Astrocyte of the cerebellum (primary cell): ENCODE measurements at places on chromosomes 6 and 20.

- peak; percentile 55 for DNase-seq
Observed at GRCh38 chr20:6142348-6142993, 19.6 kb upstream of the FERMT1 start.

DNA sequence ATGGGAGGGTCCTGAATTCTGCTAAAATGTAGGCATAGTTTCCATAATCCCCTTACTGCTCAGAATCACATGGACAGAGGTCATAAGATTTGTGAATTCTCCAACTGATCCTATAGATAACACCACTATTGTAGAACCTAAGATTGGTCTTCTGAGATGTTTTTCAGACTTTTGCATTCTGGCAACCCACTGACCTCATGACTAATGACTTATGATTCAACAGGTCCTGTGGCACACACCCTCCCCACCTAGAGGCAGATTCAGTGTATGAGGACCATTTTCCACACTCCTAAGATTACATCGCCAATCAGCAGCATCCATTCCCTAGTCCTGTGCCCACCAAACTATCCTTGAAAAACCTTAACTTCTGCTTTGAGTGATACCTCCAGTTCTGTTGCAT is 207.2 kb downstream of the BTBD9 start:
- DNase-seq, result no peak

DNA sequence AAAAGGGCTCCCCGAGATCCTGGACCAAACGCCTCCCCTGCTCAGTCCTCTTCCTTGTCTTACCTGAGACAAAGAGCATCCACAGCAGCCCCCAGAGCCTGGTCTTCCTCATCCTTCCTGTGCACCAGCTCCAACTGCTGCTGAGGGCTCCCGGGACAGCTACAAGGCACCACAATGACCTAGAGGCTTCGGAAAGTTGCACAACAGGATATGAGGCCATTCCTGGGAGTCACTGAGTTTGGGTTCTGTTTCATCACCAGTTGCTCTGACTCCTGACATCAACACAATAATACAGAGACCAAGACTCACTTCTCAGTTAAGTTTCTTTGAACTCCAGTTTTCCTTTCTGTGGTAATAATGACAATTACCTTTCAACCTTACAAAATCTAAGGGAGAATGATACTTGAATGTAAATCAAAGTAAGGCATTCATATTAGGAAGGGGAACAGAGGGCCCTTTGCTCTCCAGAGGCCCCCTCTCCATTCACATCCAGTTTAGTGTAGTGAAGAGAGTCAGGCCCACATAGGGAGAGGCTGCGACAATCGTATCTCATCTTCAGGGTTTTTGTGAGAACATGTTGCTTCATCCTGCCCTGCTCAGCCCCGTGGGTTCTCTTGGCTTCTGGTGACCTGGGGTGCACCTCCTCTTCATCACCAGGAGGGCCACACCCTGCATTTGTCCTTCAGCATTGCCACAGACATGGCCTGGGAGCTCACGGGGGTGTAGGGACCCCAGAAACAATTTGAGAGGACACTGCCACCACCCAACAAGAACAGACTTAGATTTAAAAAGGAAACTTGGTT is at the start of gene TREM1:
TREM1 (minus strand) TSS at position 139 of the 803 bp plus-strand sequence; CDS start at position 112, 27 bp downstream.
- no peak for DNase-seq

DNA sequence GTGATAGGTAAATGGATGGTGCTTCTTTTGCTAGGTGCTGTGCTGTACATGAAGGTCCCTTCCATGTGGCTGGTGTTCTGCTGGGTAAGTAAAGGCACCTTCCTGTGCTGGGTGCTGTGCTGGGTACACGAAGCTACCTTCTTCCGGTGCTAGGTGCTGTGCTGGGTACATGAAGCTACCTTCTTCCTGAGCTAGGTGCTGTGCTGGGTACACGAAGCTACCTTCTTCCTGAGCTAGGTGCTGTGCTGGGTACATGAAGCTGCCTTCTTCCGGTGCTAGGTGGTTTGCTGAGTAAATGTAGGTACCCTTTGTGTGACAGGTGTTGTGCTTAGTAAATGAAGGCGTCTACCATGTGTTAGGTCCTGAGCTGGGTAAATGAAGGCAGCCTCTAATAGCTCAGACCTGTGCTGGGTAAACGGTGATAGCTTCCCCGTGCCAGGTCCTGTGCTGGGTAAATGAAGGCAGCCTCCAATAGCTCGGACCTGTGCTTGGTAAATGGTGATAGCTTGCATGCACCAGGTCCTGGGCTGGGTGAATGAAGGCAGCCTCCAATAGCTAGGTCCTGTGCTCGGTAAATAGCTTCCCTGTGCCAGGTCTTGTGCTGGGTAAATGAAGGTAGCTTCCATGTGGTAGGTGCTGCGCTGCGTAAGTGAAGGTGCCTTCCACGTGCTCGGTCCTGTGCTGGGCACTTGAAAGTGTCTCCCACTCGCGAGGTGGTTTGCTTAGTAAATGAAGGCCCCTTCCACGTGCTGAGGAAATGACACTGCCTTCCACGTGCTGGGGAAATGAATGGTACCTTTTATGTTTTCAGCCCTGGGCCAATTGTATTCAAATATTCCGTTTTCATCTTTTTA is 115.5 kb downstream of the ERMARD start:
- no peak for DNase-seq

DNA sequence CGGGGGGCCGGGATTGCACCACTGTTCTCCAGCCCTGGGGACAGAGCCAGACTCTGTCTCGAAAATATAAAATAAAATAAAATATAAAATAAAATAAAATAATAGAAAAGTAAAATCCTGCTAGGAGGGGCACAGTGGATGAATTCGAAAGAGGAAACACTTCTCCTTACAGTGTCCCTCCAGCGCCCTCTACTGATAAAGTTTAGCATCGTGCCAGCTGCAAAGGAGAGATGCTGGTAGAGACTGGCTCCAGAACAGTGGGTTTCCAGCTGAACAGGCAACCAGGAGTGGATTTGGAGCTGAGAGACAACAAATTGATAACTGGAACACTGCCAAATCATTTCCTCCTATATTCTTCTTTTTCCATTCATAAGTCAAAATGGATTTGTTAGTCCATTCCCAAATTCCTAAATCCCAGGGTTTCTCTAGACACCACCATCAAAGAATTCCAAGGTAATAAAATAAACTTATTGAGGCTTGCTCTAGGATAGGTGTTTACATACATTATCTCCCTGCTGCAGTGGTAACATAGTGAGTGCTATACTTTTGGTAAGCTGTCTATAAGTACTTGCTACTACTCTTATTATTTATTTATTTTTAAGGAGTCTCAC is 31.7 kb upstream of the TBPL1 start:
- DNase-seq, result peak; percentile 72

GRCh38 chr6:42269974-42270510 is 52.4 kb upstream of the MRPS10 start:
- DNase-seq, result no peak

GRCh38 chr20:14957402-14957801 is 620.0 kb upstream of the FLRT3 start:
- DNase-seq, result no peak

GRCh38 chr20:53034899-53035298 is 62.7 kb downstream of the TSHZ2 start:
- DNase-seq, result no peak

DNA sequence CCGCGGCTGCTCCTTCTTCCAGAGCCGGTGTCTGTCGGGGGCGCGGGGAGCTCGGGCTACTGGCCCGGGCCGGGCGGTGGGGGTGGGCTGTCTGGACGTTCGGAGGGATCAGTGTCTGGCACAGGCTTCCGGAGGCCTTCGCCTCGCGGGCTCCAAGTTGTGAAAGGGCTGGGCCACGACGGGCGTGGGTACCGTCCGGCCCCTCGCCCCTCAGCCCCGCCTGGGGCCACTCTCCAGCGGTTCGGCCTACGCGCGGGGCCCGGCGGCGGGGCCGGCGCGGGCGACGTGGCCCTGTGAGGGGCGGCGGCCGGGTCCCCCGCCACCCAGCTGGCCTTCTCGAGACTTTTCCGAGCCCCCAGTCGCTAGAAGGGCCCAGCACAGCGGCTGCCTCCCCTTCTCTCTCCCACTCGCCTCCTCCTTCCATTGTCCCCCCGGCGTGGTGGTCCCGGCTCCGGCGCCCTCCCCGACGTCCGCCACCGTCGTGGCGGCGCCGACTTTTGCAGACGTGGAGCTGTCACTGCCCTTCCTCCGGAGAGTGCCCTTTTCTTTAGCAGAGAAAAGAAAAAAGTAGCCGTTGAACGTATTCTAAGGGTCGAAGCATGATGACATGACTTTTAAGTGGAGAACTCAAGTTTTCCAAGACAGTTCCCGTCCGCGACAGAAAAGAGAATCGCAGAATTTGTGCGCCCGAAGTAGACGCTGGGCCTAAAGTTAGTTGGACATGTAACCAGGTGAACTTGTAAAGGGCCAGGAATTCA is 571 bp downstream of the ITCH start:
- DNase-seq, result no peak

- no peak for DNase-seq
Observed at GRCh38 chr6:18444111-18444510, 57.0 kb downstream of the RNF144B start.

DNA sequence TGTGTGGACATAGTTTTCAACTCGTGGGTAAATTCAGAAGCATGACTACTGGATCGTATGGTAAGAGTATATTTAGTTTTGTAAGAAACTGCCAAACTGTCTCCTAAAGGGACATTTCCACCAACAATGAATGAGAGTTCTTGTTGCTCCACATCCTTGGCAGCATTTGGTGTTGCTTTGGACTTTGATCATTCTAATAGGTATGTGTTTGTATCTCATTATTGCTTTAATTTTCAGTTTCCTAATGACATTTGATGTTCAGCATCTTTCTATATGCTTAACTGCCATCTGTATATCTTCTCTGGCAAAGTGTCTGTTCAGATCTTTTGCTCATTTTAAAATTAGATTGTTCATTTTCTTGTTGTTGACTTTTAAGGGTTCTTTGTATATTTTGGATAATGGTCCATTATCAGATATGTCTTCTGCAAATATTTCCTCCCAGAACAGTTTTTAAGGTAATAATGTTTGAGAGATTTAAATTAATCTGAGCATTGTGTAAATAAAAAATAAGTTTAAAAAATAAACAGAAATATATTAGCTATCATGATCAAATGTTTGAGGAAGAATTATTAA is 138.7 kb downstream of the CCDC170 start:
- no peak for DNase-seq

DNA sequence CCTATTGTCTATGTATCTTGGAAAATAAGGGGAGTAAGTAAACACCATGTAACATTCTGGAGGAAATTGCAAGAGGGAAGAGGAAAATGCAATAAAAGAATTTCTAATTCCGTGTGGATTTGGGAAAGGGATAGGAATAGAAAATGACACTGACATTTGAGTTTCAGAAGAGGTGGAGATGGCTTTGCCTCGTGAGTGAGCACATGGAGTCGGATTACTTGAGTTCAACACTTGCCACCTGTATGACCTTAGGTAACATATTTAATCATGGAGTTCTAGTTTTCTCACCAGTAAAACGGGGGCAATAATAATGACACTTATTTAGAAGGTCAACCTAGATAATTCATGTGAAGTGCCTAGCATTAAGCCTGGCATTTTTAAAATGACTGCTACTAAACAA is 10.8 kb upstream of the PBOV1 start:
- DNase-seq, result no peak

DNA sequence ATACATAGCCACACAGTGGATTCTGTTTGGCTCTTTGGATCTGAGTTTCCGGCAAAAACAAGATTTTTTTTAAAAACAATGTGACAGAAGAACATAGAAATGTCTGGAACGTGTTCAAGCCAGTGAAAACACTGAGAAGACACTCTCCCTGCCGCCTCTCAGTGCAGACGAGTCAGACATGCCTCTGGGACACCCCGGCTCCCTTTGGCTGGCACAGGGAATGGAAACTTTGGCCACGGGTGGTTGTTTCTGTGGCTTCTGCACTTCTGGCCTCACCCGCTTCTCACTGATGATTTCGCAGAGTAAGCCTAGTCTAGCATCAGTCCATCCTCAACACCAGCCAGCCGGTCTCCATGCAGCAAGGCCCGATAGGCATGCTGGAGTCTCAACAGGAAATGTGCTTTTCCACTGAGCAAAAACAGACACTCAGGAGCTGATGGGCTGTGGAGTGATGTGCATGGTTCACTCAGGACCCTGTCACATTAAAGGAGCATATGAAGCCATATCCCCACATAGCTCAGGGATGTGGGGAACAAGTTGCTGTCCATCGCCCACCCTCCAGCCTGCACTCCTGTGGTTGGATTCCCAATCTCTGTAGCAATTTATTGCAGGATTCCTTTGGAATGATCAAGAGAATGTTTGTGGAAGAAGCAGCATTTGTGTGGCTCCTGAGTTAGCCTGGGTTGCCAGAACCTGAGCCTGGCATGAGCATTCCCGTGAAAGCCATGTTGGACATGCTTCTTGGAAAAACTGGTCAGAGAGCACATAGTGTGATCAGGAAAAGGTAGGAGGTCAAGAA is 262.0 kb upstream of the RIN2 start:
- DNase-seq, result no peak

DNA sequence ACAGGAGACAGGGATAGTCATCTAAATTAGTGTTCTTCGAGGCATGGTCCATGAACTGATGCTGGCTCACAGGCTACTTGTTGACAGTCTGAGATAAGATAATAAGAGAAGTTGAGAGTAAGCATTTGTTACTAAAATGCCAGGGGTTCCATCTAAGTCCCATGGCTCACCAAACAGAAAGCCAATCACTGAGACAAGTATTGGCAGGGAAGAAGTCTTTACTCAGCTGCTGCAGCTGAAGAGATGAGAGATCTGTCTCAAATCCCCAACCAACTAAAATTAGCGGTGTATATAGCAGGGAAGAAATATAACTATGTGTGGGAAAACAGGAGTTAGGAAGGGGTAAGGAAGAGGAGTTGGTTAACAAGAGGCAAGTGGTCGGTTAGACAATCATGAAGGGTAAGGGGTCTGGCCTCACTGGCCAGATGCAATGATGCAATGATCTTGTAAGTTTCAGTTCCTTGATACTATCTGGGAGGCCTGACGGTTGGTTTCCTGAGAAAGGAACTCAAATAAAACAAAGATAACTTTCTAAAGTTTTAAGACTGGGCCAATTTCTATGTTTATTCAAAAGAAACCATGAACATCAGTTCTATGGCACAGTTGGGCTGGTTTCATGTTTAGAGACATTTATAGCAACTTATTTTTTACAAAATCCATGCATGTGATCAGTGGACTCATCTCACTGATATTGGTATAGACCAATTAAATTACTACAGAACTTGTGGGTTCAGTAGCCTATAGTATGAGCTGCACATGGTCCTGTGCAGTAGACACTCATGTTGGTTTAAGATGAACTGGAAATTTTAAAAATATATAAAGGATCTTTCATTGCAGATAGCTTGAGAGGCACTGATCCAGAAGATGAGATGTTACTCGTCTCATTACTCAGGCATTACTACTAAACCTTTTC is 9.9 kb upstream of the HEBP2 start:
- DNase-seq, result no peak

DNA sequence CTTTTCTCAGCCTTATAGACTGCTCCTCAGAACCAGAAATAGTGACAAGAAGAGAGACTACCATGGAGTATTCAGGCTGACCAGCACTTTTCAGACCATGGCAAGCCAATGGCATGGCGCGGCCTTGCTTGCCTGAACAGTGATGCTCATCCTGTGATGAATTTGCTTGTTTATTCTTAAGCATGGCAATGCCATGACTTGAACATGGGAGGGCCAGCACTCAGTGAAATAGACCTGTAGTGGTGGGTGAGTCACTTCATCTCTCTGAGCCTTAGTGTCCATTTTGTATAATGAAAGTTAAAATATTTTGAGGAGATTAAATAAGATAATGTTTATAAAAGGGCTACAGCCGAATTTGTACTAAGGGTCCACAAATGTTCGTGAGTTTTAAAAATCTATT is 79.1 kb downstream of the LRRC1 start:
- DNase-seq, result no peak
